Stimulated activated CD4-positive, alpha-beta T cell treated with anti-CD3 and anti-CD28 coated beads, Interleukin-1b, Interleukin-23, amount 100 ng/mL, for 1 hour (primary cell): ENCODE measurements at places on chromosomes 2 and 18.

- DNase-seq = no peak
Observed at GRCh38 chr2:27909901-27910300, 19.4 kb downstream of the BABAM2 start.

GRCh38 chr2:98617149-98617548, 8.8 kb downstream of the UNC50 start:
- DNase-seq = no peak

- no peak for DNase-seq
Observed at GRCh38 chr2:216029416-216030129, 16.2 kb upstream of the MREG start.

DNA sequence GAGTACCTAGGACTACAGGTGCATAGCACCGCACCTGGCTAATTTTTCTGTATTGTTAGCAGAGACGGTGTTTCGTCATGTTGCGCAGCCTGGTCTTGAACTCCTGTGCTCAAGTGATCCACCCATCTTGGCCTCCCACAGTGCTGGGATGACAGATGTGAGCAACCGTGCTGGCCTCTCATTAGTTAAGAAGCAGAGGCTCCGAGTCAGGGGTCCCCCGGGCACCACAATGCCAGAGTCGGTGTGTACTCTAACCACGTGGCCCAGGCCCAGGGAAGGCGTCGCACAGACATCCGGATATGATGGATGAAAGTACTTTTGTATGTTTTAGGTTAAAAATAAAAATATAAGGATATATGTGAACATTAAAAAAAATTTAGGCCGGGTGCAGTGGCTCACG, 28.3 kb upstream of the HPCAL1 start:
- DNase-seq = no peak

- DNase-seq = no peak
Observed at GRCh38 chr2:62774555-62775366, 69.2 kb downstream of the EHBP1 start.

DNA sequence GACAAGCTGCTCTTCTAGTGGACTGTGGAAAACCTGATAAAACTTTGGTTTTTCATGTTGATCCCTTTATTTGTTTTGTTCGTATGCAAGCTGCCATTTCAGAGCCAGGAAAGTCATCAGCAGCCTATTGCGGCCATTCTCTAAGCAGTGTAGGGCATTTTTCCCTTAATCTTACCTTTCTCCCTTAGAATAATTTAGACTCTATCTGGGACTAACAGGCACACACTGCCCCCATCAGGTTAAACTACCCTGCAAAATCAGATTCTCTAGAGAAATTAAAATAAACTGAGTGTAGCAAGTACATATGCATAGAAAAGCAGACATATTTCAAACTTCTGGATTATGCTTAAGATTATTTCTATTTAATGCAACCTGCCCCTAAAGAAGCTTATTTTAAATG, 347.5 kb downstream of the METTL4 start:
- DNase-seq = no peak

- DNase-seq = no peak
Observed at GRCh38 chr2:218960309-218961165, 1.1 kb downstream of the CDK5R2 start.

DNA sequence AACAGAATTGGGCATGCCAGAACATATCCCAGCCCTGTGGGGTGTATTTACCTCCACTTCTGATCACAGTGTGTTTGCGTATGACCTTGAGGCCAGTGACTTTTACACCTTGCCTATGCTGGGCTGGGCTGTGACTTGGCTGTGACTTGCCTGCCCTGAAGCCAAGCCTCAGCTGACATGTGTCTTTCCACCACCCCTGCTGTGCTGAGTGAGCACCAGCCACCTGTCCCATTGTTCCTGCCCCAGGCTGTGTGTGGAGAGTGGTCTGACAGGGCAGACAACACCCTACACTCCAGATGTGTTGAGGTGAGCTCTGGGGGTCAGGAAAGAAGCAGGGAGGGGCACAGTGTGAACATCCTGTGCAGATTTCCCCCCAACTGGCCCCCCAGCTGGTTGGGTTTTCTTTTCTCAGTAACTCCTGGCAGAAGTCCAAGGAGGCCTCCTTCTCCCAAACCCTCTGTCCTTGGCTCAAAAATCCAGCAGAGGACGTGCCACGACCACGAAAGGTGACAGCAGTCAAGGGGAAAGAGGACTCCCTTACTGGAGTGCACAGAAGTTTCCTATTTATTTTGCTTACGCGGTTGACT, 5.1 kb upstream of the STEAP3 start:
- DNase-seq = no peak

DNA sequence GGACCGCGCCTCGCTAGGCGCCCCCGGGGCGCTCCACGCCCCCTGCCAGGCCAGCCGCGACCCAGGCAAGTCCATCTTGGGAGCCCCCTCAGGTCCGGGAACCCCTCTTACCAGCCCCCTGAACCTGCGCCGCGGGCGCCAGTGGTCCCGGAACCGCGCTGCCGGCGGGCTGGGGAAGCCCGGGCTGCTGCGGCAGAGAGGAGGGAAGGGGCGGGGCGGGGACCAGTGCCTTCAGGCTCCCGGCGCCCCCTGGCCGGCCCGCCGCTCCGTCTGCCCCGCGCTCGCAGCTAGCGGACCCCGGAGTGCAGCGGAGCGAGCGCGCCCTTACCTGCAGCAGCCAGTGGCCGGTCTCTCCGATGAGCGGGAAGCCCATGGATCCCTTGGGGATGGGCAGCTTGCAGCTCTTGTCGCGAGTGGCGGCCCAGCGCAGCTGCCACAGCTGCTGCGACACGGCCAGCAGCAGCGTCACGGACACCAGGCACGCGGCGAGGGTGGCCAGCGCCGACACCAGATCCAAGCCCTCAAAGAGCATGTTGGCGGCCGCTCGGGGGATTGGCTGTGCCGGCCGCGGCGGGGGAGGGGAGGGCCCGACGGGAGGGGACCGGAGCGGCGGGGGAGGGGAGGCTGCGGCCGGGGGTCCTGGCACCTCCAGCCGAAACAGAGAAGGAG, at the start of gene CYP26B1:
Gene CYP26B1, minus strand, starts transcription at position 560 of the 669 bp plus-strand sequence. Its CDS starts 28 bp downstream, at position 532.
- DNase-seq = no peak

- DNase-seq = no peak
Observed at GRCh38 chr2:28801726-28802125, 8.9 kb upstream of the SPDYA start.

GRCh38 chr2:232234922-232235615, 143.5 kb upstream of the ALPP start:
- no peak for DNase-seq

DNA sequence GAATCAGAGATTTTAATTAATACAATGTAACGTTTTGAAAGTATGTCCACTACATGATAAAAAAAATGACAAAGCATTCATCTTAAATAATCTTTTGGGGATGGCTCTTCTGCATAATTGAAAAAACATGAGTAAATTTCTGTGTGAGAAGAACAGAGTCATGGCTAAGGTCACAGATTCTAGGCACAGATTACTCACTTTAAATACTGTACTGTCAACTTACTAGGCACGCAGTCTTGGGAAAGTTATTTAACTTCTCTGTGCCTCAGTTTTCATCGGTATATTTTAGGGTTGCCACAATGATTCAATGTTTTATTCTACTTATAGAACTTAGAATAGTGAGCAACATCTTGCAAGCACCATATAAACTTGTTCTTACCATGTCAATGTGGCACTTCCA, 49.2 kb downstream of the TMEFF2 start:
- DNase-seq = no peak

DNA sequence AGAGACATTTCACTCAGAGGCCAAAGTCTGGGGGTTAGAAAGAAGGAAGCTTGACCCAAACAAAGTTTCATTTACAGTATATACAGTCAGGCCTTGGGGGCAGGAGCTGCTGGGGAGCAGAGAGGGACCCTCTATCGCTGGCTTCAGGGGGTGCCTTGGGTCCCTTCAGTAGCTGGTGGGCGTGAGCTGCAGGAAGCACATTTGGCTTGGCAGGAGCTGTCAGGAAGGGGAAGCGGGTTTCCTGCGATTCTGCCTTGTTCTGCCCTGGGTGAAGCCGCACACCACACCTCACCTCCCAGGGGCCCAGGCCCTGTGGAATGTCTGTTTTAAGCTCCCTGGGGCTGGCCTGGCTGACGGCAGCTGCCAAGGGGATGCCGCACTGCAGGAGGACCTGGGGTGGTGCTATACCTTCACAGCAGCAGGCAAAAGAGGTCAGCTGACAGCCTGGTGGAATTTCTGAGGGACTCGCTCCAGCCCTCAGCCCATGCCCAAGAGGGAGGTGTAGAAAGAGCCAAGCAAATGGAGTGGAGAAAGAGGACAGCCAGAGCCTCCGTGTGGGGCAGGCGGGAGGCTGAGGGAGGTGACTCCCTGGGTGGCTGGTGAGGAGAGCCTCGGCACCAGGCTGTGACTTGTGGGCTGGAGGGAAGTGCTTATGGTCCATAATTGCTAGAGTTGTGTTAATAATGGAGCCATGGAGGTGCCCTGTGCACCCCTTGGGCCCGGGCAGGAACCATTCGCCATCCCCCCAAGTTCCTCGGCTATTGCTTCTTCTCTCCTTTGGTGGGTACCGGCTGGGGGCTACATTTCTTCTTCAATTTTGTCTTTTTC, 43.9 kb downstream of the PSD4 start:
- DNase-seq = no peak

- no peak for DNase-seq
Observed at GRCh38 chr2:74079522-74080341, 68.0 kb downstream of the BOLA3 start.

DNA sequence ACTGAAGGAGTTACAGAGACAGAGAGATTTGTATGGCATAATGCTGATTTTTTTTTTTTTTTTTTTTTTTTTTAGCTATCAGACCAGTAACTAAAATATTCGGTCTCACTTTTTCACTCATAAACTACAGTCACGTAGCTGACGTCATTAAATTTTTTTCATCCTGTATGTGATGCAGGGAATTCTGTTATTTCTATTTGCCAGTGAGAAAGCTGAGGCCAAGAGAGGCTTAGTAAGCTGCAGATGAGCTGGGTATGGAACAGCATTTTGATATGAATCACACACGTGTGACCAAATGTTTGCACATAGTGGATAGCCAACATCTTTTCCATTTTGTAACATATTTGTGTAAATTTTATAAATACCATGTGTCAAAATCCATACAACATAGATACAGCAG, 79.1 kb upstream of the EPB41L3 start:
- DNase-seq = no peak

DNA sequence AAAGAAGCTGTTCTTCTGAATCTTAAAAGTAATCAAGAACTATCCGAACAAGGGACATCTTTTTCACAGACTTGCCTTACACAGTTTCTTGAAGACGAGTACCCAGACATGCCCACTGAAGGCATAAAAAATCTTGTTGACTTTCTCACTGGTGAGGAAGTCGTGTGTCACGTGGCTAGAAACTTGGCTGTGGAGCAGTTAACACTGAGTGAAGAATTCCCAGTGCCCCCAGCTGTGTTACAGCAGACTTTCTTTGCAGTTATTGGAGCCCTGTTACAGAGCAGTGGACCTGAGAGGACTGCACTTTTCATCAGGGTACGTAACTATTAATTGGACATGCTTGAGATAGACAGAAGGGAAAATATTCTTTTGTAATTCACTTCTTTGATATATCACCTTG, 2.4 kb downstream of the MRPL44 start:
- no peak for DNase-seq

GRCh38 chr2:201406077-201406662, 45.1 kb downstream of the TRAK2 start:
- DNase-seq = no peak

- DNase-seq = no peak
Observed at GRCh38 chr2:161237392-161238264, 70.6 kb upstream of the PSMD14 start.

DNA sequence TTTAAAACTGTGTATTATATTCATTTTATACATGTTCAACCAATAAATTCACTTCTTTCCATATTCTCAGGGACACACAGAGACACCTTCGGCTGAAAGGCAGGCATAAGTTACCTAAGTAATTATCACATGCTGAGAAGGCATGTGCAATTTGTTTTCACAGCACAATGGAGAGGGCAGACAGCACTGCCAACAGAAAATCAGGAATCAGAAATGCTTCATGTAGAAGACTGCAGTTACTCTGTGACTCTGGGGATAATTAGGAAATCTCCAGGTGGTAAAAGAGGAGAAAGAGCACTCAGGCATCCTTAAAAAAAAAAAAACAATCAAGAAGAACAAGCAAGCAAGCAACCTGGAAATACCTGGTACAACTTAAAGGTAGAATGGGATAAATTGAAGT, 49.3 kb downstream of the DSEL start:
- no peak for DNase-seq

GRCh38 chr2:46650556-46651001, 171.2 kb downstream of the TMEM247 start:
- peak; percentile 33 for DNase-seq

- no peak for DNase-seq
Observed at GRCh38 chr18:49572611-49573345, 10.9 kb downstream of the LIPG start.

GRCh38 chr18:37175727-37176620, 347.0 kb downstream of the KIAA1328 start:
- DNase-seq = no peak

DNA sequence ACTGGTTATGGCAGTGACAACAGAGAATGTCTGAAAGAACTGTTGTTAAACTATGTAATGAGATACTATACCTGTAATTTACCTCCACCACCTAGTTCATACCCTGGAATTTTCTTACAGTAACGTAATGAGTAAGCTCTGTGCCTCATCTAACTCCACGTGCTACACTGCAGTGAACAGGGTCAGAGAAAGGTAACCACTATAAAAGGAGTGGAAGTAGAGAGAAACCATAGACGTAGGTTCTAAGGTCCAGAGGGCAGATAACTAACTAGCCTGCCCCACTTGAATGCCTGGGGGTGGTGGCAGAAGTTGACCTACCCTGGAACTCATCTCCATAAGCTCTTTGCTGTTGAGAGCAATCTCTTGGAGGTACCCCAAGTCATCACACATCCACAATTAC, 32.0 kb upstream of the B4GALT6 start:
- DNase-seq = no peak

DNA sequence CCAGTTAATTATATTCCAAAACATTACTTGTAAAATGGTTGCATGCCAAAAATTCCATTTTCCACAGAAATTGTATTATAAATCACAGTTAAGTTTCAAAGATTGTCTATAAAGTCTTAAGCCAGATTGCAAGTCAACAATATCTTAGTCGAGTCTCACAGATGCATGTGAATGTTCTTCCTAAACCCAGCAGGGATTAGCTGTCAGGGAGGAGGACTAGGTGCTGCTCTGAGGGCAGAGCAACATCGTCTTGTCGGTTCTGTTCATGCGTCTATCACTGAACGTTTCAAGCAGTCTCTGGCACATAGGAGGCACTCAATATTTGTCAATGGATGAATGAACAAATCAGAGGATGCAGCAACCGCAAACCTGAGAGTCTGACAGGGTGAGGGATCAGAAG, 27.0 kb downstream of the EPB41L3 start:
- no peak for DNase-seq

DNA sequence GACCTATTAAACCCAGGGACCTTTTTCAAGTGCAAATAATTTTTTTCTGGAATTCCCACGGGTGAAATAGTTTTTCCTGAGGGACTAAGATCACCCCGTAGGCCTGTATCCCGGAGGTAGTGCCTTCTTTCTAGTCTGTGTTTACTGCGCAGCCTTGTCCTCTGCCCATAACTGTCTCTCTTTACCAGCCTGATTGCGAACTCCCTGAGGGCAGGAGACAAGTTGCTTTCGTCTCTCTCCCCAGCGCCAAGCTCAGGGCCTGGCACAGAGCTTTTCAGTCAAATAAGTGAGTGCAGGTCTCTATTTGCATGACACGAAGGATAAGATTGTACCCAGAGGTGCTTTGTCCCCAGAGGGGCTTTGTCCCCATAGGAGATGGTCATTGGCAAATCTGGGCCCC, 123.9 kb downstream of the DDX1 start:
- no peak for DNase-seq

- DNase-seq = no peak
Observed at GRCh38 chr18:9038277-9038871, 64.1 kb upstream of the NDUFV2 start.
